ENCODE measurements at places on chromosomes 11 and 22.

- no peak overlapping the region for H3K27ac ChIP-seq
- H3K4me3 ChIP-seq, result no peak overlapping the region
- H3K36me3 ChIP-seq, result peaks cover 4% of the 10 kb centered on the region
- no peak for DNase-seq
- no peaks in the 10 kb centered on the region for H3K27me3 ChIP-seq
Observed at GRCh38 chr22:44451016-44451415, 47.0 kb downstream of the RTL6 start.

GRCh38 chr11:93295921-93296575, 34.5 kb upstream of the DEUP1 start:
- peaks cover 3% of the 10 kb centered on the region for H3K4me1 ChIP-seq
- no peak for DNase-seq
- no peak overlapping the region for H3K4me3 ChIP-seq
- peaks cover 7% of the 10 kb centered on the region for H3K27me3 ChIP-seq
- H3K36me3 ChIP-seq, result no peaks in the 10 kb centered on the region
- no peak overlapping the region for H3K27ac ChIP-seq

GRCh38 chr11:116424615-116425261, 348.0 kb downstream of the BUD13 start:
- no peaks in the 10 kb centered on the region for H3K4me1 ChIP-seq
- no peaks in the 10 kb centered on the region for H3K36me3 ChIP-seq
- no peak for DNase-seq
- H3K4me3 ChIP-seq, result no peak overlapping the region

DNA sequence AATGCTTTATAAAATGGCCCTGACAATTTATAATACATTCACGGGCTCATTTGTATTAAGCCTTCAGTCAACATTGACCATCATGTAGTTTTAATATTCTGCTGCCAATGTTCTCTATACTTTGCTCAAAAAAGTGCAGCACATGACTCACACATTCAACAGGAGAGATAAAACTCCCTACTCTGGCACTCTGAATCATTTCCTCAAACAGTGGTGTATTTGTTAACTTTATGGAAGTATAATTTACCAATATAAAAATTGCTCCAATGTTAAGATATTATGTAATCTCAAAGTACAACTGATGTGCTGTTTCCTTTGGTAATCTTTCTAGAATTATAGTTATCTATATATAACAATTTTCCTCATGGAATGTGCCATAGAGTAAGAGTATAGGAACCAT, 39.9 kb downstream of the MAML2 start:
- no peak for DNase-seq
- no peaks in the 10 kb centered on the region for H3K27me3 ChIP-seq
- peak overlapping the region; percentile 48 for H3K27ac ChIP-seq
- H3K4me1 ChIP-seq, result peaks cover 79% of the 10 kb centered on the region
- H3K4me3 ChIP-seq, result no peak overlapping the region

DNA sequence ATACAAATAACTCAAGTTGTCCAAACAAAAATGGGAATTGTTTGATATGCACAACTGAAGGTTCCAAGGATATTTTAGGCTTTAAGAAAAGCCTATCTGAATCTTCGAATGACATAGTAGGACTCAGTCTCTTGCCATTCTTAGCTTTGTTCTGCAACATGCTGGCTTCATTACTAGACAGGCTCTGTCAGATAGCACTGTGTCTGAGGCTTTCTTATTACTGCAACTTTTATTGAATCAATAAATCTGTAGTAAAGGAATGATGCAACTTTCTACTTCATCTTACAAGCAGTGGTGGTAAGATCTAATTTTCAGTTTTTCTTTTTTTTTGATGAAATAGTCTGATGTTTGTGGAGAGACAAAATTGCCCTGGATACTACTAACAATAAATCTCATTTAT, 319.3 kb upstream of the CCDC179 start:
- DNase-seq, result no peak
- H3K36me3 ChIP-seq, result no peaks in the 10 kb centered on the region
- H3K27me3 ChIP-seq, result no peaks in the 10 kb centered on the region
- no peak overlapping the region for H3K4me3 ChIP-seq

All from activated CD8-positive, alpha-beta T cell treated with anti-CD3 and anti-CD28 coated beads for 36 hours (primary cell).